Activated CD8-positive, alpha-beta T cell treated with anti-CD3 and anti-CD28 coated beads for 36 hours (primary cell): ENCODE measurements at places on chromosomes 3 and 15. TPM values are rescaled to one million over a fixed set of nuclear protein-coding genes. Genes with fewer than 3 reads are reported as not detected.

DNA sequence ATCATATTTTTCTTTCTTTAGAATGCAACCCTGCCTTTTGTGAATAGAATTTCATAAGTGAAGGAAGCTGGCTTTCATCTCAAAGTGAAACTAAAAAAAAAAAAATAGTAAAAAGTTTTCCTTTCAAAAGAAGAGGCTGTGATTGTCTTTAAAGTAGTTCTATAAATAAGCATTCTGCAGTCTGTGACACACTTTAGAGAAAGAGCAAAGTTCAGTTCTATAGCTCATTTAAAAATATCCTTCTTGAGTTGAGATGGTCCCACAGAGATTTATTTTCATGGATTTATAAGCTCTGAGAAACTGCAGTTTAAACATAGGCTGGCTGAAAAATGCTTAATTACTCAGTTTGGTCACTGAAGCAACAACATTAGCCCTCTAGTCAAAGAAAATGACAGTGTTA lies 36.1 kb upstream of the CNTN6 start:
- no peak for DNase-seq

GRCh38 chr15:58932710-58933280 lies 684 bp downstream of the SLTM start:
- no peak for DNase-seq

- no peak for DNase-seq
These were observed 22.6 kb downstream of the MKRN2 start for GRCh38 chr3:12579456-12579855.

- no peak for DNase-seq
These were observed 91.9 kb downstream of the IMPG2 start for GRCh38 chr3:101228441-101228840.

DNA sequence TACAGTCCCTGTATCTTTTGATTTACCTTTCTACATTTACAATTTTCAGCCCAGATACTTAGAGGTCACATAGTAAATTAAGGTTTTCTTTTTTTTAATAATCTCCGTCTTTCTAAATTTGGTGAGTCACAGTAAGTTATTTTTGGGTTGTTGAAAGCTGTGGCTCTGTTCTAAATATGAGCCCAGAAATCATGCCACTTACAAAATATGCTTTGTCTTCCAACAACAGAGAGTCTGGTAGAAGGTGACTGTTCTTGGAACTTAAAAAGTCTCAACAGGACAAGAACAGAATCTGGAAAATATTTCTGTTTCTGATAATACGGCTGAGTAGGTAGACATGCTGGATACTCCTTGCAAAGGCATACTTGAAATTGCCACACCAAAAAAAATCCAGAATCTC lies 16.0 kb downstream of the GOLGA8S start:
- DNase-seq, result no peak

Gene UBE3A
- 110 TPM for total RNA-seq

- DNase-seq, result no peak
These were observed 60.9 kb downstream of the ASB7 start for GRCh38 chr15:100663086-100663914.

GRCh38 chr3:100396967-100397366 lies 3.9 kb downstream of the TOMM70 start:
- DNase-seq, result no peak

GRCh38 chr3:46303240-46303639 lies 50.7 kb upstream of the CCR2 start:
- DNase-seq, result no peak

DNA sequence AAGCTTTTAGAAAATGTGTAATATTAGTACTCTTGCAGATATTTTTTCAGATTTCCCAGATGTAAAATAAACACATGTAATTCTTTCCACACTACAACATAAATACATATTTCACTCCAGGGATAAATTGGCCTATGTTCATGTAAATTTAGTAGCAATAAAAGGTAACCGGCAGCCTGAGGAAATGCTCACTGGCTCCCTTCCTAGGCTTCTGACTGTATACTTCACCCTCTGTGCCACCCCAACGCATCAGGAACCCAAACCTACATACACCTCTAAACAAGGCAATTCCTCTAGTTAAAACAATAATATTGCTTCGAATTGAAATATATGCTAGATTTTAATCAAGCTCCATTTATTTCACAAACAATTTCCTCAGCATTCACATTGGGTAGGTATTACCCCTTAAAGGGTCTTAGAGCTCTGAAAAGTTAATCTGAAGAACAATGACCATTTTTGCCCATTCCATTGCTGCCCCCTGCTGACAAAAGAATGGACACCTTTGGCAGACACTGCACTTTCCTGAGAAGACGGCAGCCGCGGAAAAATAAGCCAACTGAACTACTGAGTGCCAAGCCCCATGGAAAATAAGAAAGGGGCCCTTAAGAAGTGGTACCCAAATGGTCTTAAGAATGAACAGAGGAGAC lies 212.5 kb downstream of the OSBPL10 start:
- peak; percentile 75 for DNase-seq

GRCh38 chr15:28037969-28038590 lies 61.0 kb downstream of the OCA2 start:
- DNase-seq, result no peak

Gene SIDT1
- total RNA-seq, result 24.0 TPM

DNA sequence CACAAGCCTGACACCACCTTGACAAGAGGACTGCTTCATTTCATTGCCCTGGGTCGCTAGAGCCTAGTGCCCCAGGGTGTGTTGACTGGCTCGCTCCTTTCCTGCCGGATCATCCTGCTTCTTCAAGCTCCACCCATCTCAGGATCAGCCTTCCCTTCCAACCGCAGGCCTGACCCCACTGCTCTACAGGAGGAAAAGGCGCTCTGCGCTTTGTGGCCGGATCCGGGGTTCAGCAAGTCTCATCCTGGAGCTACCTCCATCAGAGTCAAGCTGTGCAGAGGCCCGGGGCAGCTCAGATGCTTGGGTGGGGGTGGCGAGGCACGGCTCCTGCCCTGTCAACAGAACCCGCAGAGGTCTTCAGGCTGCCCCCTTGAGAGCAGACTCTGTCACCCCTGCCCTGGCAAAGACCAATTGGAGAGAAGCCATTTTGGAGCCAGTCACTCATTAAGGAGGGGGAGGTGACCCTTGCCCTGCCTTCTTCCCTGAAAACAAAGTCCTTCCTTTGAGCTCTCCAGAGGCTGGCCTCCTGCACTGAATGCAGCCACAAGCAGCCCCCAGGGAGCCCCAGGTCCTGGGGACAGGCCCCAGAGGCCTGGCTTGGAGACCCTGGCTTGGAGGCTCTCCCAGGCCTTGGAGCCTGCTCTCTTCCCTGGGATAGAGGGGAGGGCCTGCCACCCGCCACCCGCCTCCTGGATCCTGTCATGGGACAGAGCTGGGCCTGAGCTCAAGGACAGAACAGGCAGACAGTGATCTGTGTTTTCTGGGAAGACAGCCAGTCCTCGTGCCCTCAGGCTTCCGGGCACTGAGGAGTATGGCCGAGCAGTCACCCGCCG lies 80.3 kb downstream of the CPN2 start:
- no peak for DNase-seq

- DNase-seq, result no peak
These were observed 173.7 kb upstream of the CRBN start for GRCh38 chr3:3353153-3353552.

DNA sequence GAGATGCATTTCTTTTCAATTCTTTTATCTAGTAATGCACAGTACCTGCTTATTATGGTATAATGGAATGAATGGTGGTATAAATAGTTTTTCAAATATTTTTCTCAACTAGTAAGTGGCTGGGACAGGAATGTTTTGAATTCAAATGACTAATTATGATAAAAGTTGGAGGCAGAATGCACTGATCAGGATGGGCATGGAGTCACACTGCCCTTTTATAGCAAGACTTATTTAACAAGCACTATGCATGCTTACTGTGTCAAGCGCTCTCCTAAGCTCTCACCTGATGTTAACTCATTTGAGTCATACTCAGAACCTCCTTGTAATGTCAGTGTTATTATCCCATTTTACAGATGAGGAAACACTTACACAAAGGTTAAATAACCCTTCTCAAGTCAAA lies 221.8 kb downstream of the FEZF2 start:
- no peak for DNase-seq

- DNase-seq, result no peak
These were observed 518.0 kb upstream of the PPP2R3A start for GRCh38 chr3:135447483-135447882.

GRCh38 chr3:8283193-8283592 lies 218.4 kb upstream of the LMCD1 start:
- no peak for DNase-seq

Gene CPNE9
- total RNA-seq, result not detected

Gene PIK3CA
- total RNA-seq, result 20.8 TPM

- DNase-seq, result no peak
These were observed 38.4 kb downstream of the PLCL2 start for GRCh38 chr3:16923112-16923511.

Gene GPR149
- total RNA-seq, result not detected

GRCh38 chr15:83977992-83978391 lies 257.6 kb upstream of the GOLGA6L4 start:
- DNase-seq, result no peak

Gene CFAP100
- not detected for total RNA-seq

Gene GOLGA8T
- 0.18 TPM for total RNA-seq

GRCh38 chr3:152335273-152335672 lies 66.5 kb downstream of the MBNL1 start:
- DNase-seq, result no peak

- DNase-seq, result no peak
These were observed 88.4 kb upstream of the GALNT15 start for GRCh38 chr3:16085884-16086608.

DNA sequence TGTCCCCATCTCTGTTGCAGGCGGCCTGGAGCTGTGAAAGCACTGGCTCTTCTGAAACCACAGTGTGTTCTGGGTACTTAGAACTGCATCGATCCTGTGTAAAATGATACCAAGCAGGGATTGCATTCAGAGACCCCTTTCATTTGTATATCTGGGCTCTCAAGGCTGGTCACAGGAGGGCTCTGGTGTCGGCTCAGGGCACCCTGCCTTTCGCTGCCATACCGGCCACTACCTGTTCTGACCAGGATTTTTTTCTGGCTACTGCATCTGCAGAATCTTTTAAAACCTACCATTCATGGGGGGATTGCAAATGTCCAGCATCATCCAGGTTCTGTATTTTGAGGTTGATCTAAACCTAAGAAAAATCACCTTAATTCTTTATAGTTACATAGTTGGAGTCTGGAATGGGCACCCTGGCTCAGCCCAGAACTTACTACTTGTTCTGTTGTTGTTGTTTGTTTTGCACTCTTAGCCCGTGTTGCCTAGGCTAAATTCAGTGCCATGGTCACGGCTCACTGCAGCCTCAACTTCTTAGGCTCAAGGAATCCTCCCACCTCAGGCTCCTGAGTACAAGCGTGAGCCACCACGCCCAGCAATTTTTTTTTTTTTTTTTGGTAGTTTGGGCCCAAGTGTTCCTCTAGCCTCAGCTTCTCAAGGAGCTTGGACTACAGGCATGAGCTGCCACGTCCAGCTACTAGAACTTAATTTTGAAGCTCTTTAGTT lies 52.7 kb downstream of the TRIM71 start:
- DNase-seq, result no peak

DNA sequence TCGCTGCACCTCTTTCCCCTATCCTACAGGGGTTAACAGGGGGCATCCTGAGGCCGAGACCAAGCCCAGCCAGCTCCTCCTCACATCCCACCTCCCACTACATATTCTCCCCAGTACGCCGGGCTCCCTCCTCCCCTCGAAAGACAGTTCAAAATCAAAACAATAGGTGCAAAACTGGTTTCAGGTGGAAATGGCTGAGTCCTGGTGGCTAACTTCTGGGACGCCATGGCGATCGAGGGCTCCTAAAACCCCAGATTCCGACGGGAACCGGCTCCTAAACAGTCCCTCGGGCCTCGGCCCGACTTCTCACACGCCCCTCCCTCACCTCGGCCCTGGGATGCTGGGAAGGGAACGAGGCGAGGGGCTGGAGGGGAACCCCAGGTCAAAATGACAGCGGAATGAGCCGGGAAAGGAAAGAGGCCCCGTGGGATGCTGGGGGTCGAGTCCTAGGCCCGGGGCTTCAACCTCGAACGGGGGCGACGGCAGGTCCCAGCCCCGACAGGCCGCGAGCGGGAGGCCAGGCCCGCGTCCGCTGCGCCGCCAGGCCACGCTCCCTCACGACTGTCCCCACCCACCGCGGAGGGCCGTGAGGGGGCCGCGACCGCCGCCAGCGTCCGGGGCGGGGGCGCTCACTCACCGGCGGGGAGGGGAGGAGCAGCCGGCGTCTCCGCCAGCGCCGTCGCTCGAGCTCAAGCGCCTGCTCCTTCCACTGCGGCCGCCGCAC lies 492 bp downstream of the TMCC1 start:
- peak; percentile 71 for DNase-seq

- DNase-seq, result no peak
These were observed 46.0 kb upstream of the PLXNA1 start for GRCh38 chr3:126936853-126937425.

DNA sequence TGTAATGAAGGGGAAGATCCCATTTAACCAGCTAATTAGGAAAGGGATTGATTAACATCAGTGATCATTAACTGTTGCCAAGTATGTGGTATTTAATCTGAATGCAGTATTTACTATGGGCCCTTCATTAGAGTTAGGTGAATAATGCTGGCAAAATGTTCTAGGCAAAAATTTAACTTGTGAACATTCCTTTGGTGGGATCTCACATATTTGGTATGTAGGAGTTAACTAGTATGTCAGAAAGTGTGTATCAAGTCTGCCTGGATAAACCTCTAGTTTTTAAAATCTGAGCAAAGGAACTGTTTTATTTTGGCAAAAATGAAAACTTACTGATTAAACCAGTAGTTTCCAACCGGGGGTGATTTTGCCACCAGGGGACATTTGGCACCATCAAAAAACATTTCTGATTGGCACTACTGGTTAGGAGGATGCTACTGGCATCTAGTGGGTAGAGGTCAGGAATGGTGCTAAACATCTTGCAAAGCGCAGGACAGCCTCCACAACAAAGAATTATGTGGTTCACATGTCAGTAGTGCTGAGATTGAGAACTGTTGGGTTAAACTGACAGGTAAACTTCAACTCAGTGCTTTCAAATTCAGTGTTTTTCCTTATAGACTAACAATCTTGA lies 22.5 kb downstream of the LRTM1 start:
- DNase-seq, result no peak

DNA sequence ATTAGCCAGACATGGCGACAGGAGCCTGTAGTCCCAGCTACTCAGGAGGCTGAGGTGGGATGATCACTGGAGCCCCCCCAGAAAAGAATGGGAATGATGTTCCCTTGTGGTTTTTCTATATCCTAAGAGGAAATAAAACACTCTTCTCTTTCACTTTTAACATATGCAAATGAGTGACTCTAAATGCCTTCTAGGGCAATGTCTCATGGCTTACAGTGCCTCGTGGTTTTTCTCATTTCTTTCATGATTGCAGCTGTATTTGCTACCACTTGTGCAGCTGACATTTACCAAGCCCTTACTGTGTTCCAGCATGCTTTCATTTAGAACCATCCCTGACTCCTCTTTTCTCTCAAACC lies 26.4 kb downstream of the STOML1 start:
- peak; percentile 40 for DNase-seq

DNA sequence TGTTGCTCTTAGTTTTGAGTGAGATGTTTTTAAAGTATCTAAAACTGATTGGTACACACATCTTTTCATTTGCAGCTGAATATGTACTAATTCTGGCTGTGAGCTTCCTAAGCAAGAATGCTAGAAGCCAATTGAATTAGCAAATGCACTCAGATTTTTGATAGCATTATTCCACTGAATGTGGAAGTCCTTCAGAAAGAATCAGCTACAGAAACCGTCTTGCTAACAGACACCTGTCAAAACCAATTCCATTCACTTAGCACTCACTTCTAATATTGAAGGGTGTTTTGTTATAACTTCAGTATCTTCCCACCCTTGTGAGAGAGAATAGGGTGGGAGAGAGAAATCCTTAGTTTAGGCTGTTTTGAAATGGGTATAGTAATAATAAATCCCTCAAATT lies 317.7 kb downstream of the IL5RA start:
- no peak for DNase-seq

GRCh38 chr15:26889298-26889898 lies 22.5 kb downstream of the GABRA5 start:
- peak; percentile 74 for DNase-seq

Gene ATP10A
- total RNA-seq, result 17.8 TPM

Gene UTS2B
- total RNA-seq, result not detected
